ENCODE measurements at places on chromosomes 1 and 21. TPM values are rescaled to one million over a fixed set of nuclear protein-coding genes. Genes with fewer than 3 reads are reported as not detected.

DNA sequence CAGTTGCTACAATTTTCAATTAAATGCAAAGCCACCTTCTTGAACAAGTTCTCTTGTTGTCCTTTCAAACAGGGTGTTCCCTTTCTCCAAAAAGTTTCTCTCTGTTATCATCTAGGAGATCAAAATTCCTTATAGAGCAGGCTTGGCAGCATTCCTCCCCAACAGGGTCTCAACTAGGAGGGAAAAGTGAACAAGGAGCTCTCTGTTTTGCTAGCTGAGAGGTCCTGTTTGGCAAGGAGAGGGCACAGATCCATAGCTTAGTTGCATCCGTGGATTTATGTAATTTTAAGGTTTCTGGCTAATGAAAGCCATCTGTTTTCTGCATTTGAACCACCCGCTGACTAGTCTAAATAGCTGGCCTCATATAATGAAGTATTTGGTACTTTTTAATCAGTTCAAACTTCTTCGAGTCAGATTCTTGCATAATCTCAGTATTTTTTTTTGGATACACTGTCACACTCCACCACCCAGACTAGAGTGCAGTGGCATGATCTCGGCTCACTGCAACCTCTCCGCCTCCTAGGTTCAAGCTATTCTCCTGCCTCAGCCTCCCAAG, 54.0 kb downstream of the APP start:
- H3K4me3 ChIP-seq = no peak overlapping the region
- peak overlapping the region; percentile 16 for H3K27ac ChIP-seq
- no peaks in the 10 kb centered on the region for H3K36me3 ChIP-seq
- H3K4me1 ChIP-seq = peaks cover 18% of the 10 kb centered on the region
- no peaks in the 10 kb centered on the region for H3K27me3 ChIP-seq

DNA sequence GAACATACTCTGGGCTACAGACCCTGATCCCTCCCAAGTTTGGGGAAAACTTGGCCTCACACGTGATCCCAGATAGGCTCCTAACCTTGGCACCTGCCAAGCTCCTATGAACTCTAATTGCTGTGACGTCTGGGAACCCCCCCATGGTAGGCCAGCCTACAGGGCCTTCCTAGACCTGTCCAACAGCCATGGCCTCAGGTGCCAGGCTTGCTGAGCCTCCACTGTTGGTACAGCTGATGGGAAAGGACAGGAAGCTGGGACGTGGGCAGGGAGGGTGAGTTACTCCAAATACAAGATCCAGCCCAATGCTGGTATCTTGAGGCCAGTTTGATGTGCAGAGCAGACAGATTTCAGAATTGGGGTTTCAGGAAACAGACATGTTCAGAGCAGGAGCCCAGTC, 19.1 kb downstream of the SMIM12 start:
- no peak overlapping the region for H3K27ac ChIP-seq
- DNase-seq = no peak
- no peaks in the 10 kb centered on the region for H3K27me3 ChIP-seq

DNA sequence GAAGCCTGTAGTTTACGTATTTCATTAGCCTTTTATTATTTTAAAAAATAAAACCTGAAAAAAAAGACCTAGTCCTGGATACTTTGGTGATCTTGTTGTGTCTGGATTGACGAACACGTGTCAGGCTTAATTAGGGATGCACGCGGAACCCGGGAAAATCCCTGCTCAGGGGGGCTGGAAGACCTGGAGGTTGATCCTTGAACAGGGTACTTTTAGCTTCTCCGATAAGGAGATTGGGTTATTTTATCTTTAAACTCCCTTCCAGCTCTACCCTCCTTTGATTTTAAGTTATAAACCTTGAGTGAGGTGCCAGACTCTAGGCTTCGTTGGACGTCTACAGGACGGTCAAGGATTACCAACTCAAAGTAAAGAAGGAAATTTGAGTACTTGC, 552 bp upstream of the ZNF691 start:
- peak overlapping the region; percentile 71 for H3K27ac ChIP-seq
- peak overlapping the region; percentile 98 for H3K4me3 ChIP-seq
- no peaks in the 10 kb centered on the region for H3K27me3 ChIP-seq
- no peak for DNase-seq
- peaks cover 25% of the 10 kb centered on the region for H3K4me1 ChIP-seq

DNA sequence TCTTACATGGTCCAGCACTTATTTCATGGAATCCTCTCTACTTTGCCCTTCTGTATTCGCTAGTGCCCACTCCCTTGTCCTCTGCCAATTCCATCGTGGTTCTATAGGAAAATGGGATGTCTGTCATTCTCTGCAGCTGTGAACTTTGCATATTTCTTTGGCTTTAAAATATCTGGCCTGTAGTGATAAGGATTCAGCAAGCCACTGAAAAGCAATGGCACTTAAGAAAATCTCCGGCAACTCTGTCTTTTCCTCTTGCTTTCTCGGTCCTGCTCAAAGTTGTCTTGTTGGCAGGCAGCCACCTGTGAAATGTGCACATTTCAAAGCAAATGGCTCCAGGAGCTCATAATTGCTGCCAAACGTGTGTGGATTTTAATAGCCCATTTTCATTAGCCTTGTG, 91.8 kb downstream of the CHD1L start:
- H3K36me3 ChIP-seq = no peaks in the 10 kb centered on the region
- no peak overlapping the region for H3K27ac ChIP-seq
- no peaks in the 10 kb centered on the region for H3K4me1 ChIP-seq
- no peak overlapping the region for H3K4me3 ChIP-seq
- no peak for DNase-seq

GRCh38 chr1:64750875-64751274, 6.0 kb downstream of the RAVER2 start:
- no peak overlapping the region for H3K4me3 ChIP-seq
- H3K27ac ChIP-seq = no peak overlapping the region
- peaks cover 40% of the 10 kb centered on the region for H3K4me1 ChIP-seq
- no peaks in the 10 kb centered on the region for H3K36me3 ChIP-seq
- no peak for DNase-seq

DNA sequence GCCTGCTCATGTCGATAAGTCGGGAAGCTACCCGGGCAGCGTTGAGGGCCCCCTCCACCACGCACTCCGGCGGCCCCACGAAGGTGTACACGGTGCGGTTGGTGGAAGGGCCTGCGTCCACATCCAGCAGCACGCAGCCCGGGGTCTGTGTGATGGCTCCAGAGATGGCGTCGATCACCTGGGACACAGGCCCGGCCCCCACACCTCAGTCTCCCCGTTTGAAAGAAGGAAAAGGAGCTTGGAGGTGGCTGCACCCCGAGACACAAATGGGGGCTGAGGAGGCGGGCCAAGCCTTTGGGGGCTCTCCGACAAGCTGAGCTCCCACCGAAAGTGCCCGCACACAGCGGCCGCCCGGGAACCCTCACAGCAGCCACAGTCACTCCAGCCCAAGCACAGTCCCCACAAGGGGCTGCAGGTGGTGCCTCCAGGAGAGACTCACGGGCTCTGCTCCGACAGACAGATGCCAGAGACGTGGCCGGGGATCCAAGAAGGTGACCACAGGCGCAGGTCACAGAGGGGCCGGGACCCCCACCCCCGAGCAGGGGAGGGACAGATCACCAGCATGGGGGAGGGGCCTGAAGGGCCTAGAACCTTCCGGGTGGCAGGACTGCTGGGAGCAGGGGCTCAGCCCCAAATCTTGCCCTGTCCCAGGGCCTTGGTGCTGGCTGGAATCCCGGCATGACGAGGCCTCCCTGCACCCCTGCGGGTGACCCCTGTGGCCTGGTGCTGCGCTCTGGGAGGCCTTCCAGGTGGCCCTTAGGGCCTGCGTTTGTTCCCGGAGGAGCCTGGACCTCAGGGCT, 1.0 kb downstream of the FTCD start:
- no peak overlapping the region for H3K4me3 ChIP-seq
- peaks cover 12% of the 10 kb centered on the region for H3K4me1 ChIP-seq
- H3K27me3 ChIP-seq = no peaks in the 10 kb centered on the region
- H3K36me3 ChIP-seq = no peaks in the 10 kb centered on the region

- peak overlapping the region; percentile 8 for H3K27ac ChIP-seq
- no peak for DNase-seq
- H3K4me3 ChIP-seq = no peak overlapping the region
- peaks cover 7% of the 10 kb centered on the region for H3K36me3 ChIP-seq
- H3K4me1 ChIP-seq = peaks cover 38% of the 10 kb centered on the region
Measured at GRCh38 chr1:9874959-9875635, 35.0 kb downstream of the CTNNBIP1 start.

GRCh38 chr21:41119901-41120300, 48.1 kb upstream of the BACE2 start:
- H3K27me3 ChIP-seq = no peaks in the 10 kb centered on the region
- H3K36me3 ChIP-seq = no peaks in the 10 kb centered on the region
- H3K4me1 ChIP-seq = no peaks in the 10 kb centered on the region

DNA sequence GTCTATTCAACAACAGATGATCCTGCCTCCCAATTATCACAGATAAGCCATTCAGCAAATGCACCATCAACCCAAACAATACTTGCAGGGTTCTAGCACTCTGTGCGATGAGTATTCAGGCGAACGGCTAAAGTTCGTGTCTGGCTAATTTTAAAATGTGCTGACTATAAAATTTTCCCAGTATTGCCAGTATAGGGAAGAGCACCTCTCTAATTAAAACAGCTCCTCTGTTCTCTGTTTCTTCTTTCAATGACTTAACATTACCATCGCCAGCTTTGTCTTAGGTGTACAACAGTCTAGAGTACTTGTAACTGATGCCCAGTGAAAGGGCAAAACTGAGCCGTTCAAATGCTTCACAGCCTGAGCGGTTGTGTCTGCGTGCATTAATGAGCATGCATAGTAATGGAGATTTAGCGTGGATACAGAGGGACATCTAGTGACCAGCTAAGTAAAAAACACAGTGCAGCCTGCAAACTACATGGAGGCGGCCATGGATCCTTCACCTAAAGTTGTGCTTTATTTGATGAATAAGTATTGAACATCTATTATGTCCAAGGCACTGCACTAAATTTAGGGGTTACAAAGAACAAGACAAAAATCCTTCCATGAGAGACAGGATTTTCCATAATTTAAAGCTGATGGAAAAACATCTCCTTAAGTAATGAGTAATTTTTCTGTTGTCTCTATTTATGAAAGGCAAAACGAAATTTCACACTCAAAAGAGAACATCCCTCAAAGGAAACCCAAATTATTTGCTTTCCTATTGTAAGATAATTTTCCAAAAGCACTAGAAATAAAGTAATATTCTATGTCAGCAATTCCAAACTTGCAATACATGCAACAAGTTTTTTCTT, 120.0 kb downstream of the SETD4 start:
- peak; percentile 86 for DNase-seq
- H3K4me3 ChIP-seq = no peak overlapping the region
- no peaks in the 10 kb centered on the region for H3K36me3 ChIP-seq
- H3K27ac ChIP-seq = no peak overlapping the region
- no peaks in the 10 kb centered on the region for H3K4me1 ChIP-seq
- no peaks in the 10 kb centered on the region for H3K27me3 ChIP-seq

DNA sequence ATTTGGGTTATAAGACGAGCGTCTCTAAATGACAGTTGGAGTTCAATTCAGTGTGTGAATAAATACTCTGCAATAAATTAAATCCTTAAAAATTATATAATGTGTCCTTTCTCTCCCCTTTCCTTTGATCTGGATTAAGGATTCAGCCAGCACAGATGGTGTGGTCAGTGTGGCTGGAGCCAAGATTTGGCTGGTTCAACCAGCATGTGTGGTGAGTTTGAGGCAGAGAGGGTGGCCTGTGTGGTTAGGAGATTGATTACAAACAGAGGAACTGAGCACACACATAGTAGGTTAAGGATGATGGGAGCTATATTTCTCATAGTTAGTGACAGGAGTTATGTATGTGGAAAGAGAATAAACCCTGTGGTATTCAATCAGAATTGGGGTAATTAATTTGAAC, 14.2 kb upstream of the AMIGO1 start:
- no peaks in the 10 kb centered on the region for H3K4me1 ChIP-seq
- DNase-seq = no peak
- no peak overlapping the region for H3K4me3 ChIP-seq
- no peak overlapping the region for H3K27ac ChIP-seq

GRCh38 chr1:17069452-17070162, 15.8 kb upstream of the SDHB start:
- no peak overlapping the region for H3K4me3 ChIP-seq
- H3K27me3 ChIP-seq = no peaks in the 10 kb centered on the region
- H3K27ac ChIP-seq = no peak overlapping the region
- H3K4me1 ChIP-seq = no peaks in the 10 kb centered on the region
- no peaks in the 10 kb centered on the region for H3K36me3 ChIP-seq

DNA sequence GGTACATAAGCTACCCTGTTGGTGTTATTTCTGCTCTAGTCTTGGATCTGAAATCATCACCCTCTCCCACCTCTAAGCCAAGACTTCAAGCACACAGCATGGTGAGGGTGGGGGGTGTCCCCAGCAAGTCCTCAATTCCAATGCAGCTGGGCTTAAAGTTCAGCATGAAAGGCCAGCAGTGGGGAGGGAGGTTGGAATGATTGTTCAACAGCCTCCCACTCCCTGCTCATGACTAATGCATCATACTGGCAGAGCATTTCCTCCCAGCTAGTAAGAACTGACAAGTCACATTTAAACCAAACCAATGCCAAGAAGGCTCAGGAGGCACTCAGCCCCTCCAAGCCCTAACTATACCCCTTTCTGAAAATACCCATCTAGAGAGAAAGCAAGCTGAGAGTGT, 50.1 kb downstream of the TIAM1 start:
- no peaks in the 10 kb centered on the region for H3K27me3 ChIP-seq
- H3K4me1 ChIP-seq = no peaks in the 10 kb centered on the region
- no peaks in the 10 kb centered on the region for H3K36me3 ChIP-seq
- H3K27ac ChIP-seq = no peak overlapping the region

- peaks cover 16% of the 10 kb centered on the region for H3K36me3 ChIP-seq
- no peaks in the 10 kb centered on the region for H3K4me1 ChIP-seq
- H3K4me3 ChIP-seq = no peak within 1 kb of the TSS
- no peak for DNase-seq
- H3K27ac ChIP-seq = no peak within 1 kb of the TSS
Measured at GRCh38 chr1:11847667-11848372, at the start of gene NPPA. NPPA (minus strand) TSS chr1:11847783; CDS start chr1:11847684, 99 bp downstream.

DNA sequence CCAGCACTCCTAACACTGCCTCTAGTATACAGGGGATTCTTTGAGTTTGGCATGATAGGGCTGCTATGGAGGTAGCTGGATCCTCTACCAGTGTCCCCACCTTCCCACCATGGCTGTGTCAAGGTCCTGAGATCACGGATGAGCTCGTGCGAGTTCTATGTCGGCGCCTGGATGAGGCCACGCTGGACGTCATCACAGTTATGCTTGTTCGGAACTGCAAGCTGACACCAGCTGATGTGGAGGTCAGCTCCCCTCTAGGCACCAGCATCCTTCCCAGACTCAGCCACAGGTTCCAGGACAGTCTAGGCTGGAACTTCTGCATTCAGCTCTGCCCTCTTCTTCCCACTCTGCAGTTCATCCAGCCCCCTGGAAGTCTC, 15.2 kb downstream of the HYI start:
- no peak overlapping the region for H3K4me3 ChIP-seq
- peaks cover 57% of the 10 kb centered on the region for H3K36me3 ChIP-seq
- DNase-seq = no peak
- H3K27me3 ChIP-seq = no peaks in the 10 kb centered on the region
- H3K4me1 ChIP-seq = peaks cover 8% of the 10 kb centered on the region

- H3K27ac ChIP-seq = no peak overlapping the region
- H3K4me1 ChIP-seq = no peaks in the 10 kb centered on the region
- no peak for DNase-seq
- H3K4me3 ChIP-seq = no peak overlapping the region
Measured at GRCh38 chr1:192474080-192474683, 101.4 kb upstream of the RGS1 start.

Gene GIPC2
- 2.7 TPM for total RNA-seq

Gene SYPL2
- 1.5 TPM for total RNA-seq
